Kidney glomerular epithelial cell (primary cell): ENCODE measurements at places on chromosomes 13 and 19.

- no peak for DNase-seq
Measured at GRCh38 chr19:38221919-38222830, 1.8 kb downstream of the DPF1 start.

DNA sequence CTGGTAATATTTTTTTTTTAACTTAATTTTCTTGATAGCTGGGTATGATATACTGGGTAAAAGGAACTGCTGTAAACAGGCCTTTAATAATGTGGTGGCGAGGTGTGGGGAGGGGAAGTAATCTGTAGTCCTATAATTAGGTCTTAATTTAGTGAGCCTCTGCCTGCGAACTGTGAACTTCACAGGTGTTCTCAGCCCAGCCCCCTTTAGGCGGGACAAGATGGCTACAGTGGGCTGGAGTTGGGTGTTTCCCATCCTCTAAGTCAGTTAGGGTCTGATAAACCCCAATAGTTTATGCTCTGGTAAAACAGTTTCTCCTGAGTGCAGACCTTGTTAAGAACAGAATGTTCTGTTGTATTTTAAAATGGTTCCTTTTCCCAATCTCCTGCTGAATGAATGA is 97.6 kb upstream of the SERP2 start:
- DNase-seq, result no peak

DNA sequence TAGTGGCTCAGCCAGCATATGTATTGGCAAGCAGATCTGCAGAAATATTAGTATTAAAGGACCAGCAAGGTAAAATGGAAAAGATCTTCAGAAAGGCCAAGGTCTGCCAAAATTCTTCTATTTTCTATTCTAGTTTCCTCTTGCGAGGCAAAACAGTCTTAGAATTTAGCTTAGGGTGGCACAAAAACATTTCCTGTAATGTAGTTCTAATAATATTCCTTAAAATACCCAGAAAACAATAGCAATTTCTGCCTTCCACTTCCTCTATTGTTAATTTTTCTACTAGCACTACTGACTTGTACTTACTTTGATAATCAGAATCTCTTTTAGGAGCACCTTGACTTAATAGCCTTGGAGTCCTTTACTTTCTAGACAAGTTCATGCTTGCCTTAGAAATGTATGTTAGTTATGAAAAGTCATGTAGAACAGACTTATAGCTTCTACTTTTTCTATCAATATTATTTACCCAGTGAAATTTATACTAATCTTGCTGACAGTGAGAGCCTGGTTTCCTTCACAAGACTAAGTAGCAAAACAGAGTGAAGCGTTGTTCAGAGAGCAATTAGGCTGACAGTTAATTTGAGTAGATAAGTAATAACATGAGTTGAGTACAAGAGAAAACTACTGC is 23.9 kb upstream of the LPAR6 start:
- DNase-seq, result no peak

- DNase-seq, result no peak
Measured at GRCh38 chr13:98539666-98540065, 37.2 kb downstream of the STK24 start.

DNA sequence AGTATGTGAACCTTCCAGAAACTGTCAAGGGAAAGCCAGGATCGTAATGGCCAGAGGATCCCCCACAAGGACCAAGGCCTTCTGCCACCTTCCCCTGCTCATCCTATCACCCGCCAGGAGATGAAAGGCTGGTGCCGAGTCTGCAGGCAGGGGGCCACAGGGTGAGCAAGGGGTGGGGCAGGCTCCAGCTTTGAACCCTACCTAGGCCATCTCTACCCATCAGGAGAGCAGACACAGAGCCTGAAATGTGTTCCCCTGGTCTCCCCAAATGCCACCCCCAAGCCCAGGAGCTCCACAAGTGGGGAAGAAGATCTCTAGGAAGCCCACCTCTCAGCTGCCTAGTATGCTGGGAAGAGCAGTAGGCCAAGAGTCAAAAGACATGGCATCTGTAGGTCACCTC is 95.1 kb downstream of the KCTD15 start:
- DNase-seq, result no peak

DNA sequence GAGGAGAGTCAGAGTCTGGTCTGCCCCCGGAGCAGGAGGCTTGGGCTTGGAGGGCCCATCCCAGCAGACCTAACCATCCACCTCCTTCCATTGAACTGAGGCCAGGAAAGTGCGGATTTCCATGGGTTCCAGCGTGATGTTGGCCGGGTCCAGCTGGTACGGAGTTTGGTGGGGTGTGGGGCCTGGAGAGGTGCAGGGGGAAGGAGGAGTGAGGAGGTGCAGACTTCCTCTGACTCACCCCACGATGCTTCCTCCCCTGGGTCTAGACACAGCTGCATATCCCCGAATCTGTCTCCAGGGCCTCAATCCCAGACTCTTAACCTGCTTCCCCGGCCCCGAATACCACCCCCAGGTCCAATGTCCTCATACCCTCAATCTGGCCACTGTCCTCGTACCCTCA is 20.0 kb downstream of the MAN2B1 start:
- no peak for DNase-seq

GRCh38 chr19:28934631-28935030 is 278.3 kb downstream of the UQCRFS1 start:
- DNase-seq, result no peak

- DNase-seq, result no peak
Measured at GRCh38 chr13:25887962-25888655, 163.7 kb downstream of the SHISA2 start.

DNA sequence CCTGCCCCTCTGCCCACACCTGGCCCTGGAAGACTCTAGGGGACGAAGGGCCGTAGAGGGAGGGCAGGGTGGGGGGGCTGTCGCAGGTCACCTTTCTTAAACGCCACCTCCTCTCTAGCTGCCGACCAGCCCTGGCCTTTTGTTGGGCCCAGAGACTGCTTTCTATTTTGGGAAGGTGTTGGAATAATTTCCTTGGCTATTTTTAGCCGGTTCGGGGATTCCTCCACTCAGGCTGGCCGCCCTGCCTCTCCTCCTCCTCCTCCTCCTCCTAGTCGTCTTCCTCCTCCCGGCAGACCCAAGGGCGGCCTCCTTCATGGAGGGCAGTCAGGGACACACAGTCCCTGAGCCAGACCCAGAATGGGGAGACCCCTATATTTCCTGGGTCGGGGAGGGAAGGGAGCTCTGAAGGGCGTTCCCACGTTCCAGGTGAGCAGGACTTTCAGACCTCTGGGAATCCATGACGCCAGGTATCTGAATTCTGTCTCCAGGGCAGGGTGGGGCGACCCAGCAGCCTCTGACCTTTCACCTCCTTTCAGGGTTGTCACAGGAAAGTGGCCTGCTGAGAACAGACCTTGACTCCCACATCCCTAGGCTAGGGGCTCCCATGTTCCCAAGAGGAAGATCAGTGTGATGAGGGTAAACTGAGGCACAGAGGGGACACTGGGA is 19.9 kb downstream of the GADD45B start:
- DNase-seq, result no peak

DNA sequence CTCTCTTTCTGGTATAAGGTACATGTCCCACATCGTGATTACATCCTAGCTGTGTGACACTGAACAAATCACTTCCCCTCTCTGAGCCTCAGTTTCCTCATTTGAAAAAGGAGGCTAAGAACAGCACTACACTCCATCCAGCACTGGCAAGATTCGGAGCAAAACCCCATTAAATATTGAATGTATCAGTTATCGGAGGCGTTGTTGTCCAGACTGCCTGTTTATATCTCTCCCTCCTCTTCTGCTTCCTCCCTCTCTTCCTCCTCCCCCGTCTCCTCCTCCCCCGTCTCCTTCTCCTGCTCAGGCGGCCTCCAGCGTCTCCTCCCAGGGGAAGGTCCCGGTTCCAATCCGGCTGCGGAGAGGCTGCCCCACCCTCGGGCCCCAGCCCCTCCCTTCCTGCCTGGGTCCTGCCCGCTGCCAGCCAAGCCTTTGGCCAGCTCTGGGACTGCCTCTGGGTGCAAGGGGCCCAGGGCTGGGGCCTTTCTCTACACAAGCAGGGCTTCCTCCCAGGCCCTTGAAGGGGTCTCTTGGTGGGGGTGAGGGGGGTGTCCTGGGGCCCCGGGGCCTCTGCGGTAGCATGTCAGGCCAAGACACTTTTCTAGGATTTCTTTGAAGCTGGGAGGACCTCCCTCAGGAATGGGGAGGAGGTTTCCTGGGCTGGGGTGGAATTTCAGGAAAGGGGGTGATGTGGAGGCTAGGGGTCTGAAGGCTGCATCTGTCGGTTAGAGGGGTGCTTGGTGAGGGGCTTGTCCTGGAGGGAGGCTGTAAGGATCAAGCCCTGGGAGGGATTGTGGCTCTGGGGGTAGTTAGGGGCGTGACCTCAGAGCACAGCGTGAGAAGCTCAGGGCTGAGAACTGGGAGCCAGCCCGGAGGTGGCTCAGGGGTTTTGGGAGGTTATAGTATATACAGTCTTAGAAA is 1.9 kb downstream of the RRAS start:
- DNase-seq, result peak; percentile 39

- DNase-seq, result no peak
Measured at GRCh38 chr19:34230820-34231219, 23.5 kb upstream of the GARRE1 start.
